ENCODE measurements at places on chromosomes 16 and 17.

DNA sequence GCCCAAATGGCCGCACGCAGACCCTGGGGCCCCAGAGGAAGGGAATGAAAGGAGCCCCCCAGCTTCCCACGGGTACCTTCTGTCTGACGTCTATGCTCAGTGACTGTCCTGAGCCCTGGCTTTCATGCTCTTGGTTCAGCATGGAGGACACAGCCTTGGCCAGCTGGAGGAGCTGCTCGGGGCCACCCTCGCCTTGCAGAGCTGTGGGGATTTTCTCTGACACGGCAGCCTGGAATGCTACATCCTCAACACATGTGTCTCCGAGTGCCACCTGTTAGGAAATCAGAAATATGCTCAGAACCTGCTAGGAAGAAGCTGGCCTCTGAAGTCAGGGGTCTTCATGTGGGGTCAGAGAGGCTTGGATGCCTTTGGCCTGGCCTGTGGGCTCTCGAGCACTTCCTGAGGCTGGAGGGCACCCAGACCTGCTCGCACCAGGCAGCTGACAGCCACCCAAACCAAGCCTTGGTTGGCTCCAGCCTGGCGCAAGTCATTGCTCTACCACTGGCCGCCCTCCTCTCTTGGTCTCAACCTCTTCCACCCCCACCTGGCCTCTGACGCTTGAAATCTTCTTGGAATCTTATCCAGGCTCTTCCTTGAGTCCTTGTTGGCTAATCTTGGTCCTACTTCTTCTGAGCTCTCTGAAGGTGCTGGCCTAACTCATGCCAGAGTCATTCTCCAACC is 63.7 kb upstream of the BCO1 start:
- DNase-seq = no peak

GRCh38 chr17:51647826-51648225 is 387.5 kb downstream of the UTP18 start:
- no peak for DNase-seq

DNA sequence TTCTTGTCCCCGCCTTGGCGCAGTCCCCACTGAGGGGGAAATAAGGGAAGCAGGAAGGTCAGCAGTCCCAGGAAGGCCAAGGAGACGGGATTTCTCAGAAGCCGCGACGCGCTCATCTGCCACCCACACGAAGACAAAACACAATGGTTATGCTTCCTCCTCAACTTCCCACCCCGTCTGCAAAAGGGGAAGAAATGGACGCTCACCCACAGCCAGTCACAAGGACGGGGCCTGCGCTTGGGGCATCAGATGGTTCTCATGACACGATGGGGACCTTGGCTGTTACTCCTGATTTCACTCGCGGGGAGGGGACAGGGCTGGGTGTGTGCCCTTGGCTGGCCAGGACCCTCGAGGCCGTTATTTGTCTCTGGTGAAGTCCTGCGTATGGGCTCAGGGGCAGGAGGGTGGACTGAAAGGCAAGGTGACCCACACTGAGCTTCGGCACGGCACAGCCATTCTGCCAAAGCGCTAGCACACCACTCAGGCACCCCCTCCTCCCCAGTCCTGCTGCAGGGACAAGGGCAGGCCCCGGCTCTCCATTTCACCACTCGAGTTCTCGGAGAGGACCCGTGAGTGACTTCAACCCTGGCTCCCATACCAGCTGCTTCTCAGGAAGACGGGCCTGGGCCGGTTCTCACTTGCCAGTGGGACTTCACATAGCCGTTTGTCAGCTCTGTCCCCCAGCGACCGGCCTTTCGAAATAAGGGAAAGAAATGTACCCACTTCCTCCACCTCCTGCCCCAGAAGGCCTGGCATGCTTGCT is 84.5 kb downstream of the ABR start:
- no peak for DNase-seq

GRCh38 chr17:77425791-77426641 is 285.2 kb downstream of the SEC14L1 start:
- no peak for DNase-seq

GRCh38 chr16:81796583-81797346 is 17.7 kb downstream of the PLCG2 start:
- no peak for DNase-seq

- DNase-seq = no peak
Measured at GRCh38 chr17:12627177-12627629, 38.5 kb upstream of the MYOCD start.

DNA sequence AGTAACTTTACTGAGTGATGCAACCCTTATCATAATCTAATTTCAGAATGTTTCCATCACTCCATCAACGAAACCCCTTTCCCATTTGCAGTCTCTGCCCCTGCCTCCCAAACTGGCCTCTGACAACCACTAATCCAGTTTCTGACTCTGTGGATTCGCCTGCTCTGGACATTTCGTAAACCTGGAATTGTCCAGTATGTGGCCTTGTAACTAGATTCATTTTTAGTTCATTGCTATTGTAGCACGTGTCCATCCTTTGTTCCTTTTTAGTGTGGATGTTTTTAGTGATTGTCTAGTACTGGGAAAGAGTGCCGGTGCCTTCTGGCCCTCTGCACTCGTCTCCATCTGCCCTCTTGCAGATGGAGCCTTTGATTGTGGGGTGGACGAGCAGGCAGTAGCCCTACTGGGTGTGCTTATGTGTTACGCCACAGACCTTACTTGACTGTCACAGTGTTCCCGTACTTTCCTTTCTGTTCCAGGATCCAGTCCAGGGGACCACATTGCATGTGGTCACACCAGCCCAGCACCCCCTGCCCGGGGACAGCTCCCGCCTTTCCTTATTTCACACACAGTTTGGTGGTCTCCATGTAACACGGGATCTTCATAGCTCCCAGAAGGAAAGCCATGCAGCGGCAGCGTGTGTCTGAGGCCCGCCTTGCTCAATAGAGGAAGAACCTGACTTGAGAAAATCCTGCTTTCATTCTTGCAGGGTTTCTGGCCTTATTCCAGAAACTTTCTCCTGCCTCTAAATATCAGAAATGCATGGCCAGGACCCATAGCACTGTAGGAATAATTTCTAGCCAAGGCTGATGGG is 8.8 kb downstream of the KIAA0513 start:
- DNase-seq = no peak

DNA sequence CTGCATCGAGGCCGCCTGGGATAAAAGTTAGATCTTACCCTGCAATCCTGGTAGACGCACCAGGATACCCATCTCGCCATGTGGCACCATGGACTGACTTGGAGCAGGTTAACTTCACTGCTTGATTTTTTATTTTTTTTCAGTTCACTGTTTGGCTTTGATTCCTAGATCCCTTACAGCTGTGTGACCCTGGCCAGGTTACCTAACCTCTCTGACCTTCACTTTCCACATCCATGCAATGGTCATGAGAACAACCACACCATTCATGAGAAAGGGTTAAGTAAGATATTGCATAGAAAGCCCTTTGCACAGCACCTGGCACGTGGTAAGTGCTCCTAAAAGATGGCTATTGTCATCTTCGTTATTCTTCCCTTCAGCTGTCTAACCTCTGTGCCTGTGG is 230.5 kb downstream of the SOX9 start:
- DNase-seq = no peak

DNA sequence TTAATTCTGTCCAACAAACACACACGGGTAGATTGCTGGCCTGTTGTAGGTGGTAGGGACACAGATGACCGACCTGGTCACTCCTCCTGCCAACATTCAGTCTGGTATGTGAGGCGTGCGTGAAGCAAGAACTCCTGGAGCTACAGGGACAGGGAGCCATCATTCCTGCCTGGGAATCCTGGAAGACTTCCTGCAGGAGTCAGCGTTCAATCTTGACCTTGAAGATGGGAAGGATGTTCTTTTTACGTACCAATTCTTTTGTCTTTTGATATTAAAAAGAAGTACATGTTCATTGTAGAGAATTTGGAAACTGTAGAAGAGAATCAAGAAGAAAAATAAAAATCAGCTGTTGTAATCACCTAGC is 3.5 kb upstream of the ADGRG3 start:
- DNase-seq = no peak

- no peak for DNase-seq
Measured at GRCh38 chr17:44970136-44970741, 2.1 kb upstream of the C1QL1 start.

- DNase-seq = no peak
Measured at GRCh38 chr17:46121841-46122485, 71.3 kb downstream of the KANSL1 start.

GRCh38 chr17:32998111-32998886 is 6.7 kb downstream of the SPACA3 start:
- peak; percentile 64 for DNase-seq

DNA sequence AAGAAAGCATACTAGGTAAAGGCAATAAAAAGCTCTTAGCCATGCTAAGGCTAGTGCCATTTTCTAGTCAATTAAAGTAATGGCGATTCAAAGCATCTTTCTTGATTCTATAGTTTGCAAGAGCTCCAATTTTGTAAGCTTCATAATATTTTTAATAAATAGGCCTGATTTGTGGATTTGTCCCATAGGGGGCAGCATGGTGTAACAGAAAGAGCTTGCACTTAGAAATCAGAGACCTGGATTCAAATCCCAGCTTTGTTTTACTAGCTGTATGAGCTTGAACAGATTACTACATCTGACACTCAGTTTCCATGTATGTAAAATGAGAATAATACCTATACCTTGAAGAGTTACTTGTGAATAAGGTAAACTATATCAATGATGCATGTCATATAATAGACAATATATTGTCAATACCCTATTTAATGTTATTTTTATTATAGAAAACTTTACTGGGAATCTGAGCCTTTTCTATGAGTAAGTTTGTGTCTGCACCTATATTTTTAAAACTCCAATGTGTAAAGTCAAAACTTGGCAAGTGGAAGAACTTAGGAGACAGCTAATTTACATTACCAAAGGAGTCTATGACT is 93.6 kb upstream of the NOG start:
- no peak for DNase-seq

DNA sequence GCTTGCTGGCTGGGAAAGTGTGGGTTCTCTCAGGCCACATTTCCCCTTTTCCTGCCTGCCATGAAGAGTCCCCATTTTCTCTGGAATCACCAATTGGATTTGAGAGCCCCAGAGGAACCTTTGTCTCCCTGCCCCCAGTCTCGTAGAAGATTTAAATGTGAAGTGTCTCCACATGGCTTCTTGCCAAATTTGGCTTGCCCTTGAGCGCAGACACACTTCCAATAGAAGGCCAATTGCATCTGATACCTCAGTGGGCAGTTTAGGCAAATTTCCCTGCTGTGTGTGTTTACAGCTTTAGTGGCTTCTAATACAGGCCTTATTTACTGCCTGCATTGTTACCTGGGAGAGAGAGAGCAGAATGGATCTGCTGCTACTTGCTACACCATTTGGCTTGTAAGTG is 29.7 kb downstream of the CDK5R1 start:
- DNase-seq = no peak

GRCh38 chr16:3099732-3100499 is 822 bp upstream of the ZSCAN10 start:
- peak; percentile 82 for DNase-seq

Measured in stimulated activated CD8-positive, alpha-beta memory T cell treated with anti-CD3 and anti-CD28 coated beads, Interleukin-7, amount 100 ng/mL, for 1 hour (primary cell).